H4 (cell line): ENCODE measurements at places on chromosomes 13 and 19. TPM values are rescaled to one million over a fixed set of nuclear protein-coding genes. Genes with fewer than 3 reads are reported as not detected.

KCNN4 gene
- 1.2 and 3.1 TPM in 2 replicates for total RNA-seq

CDC42EP5 gene
- 5.1 and 7.0 TPM in 2 replicates for total RNA-seq

COG3 gene
- 7.5 and 8.4 TPM in 2 replicates for total RNA-seq

AMH gene
- total RNA-seq = 0.68 and 1.0 TPM in 2 replicates

CYP2A6 gene
- total RNA-seq = not detected in 2 replicates

TMEM190 gene
- not detected in 2 replicates for total RNA-seq

FFAR2 gene
- not detected in 2 replicates for total RNA-seq

FREM2 gene
- 0.46 and 0.51 TPM in 2 replicates for total RNA-seq

CD37 gene
- total RNA-seq = not detected in 2 replicates

ZNF225 gene
- 1.7 and 1.8 TPM in 2 replicates for total RNA-seq

FBXW9 gene
- 6.4 and 12.7 TPM in 2 replicates for total RNA-seq

GRCh38 chr13:51327961-51328360 is 11.5 kb upstream of the SERPINE3 start:
- DNase-seq = no peak

GRCh38 chr19:51525651-51526050 is 5.8 kb downstream of the SIGLEC6 start:
- no peak for DNase-seq

DNA sequence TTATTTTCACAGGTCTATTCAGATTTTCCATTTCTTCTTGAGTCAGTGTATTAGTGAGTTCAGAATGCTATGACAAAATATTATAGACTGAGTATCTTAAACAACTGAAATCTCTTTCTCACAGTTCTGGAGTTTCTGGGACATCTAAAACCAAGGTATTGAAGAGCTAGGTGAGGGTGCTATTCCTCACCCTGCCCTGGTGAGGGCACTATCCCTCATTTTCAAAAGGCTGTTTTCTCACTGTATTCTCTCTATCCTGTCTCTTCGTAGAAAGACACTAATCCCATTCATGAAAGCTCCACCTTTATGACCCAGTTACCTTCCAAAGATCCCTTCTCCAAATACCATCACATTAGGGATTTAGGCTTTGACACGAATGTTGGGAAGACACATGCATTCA is 1617.1 kb downstream of the PCDH9 start:
- DNase-seq = no peak

DNA sequence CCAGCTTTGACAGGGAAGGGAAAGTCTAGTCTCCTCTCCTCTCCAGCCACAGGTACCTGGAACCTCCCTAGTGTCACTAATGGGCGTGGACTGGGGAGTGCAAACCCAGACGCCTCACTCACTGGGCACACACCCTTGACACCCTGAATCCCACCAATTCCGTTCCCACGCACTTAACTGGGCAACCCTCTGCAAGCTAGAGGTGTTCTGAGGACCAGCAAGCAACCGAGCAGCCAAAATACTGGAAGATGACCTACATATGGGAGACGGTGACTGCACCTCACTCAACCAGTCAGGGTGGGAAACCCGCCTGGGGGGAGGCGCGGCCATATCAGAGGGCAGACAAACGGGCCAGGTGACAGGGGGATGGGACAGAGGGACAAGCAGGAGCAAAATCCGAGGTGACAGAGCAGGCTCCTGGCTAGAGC is 991 bp downstream of the ABHD17A start:
- no peak for DNase-seq

DNA sequence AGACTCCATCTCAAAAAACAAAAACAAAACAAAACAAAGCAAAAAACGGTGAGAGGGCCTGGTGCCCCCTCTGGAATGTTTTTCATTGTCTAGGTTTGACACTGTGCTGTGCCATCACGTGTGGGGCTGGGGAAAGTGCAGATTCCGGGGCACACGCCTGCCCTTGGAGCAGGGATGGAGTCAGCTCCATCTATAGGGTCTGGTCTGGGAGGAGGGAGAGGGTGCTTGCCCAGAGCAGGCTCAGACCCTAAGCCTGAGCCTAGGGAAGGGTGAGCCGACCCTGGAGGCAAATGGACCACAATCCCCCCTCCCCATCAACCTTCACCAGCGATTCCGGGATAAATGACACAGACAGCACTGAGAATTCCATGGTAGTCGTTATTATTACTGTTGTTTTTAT is 10.9 kb upstream of the ZBTB32 start:
- DNase-seq = no peak

DNA sequence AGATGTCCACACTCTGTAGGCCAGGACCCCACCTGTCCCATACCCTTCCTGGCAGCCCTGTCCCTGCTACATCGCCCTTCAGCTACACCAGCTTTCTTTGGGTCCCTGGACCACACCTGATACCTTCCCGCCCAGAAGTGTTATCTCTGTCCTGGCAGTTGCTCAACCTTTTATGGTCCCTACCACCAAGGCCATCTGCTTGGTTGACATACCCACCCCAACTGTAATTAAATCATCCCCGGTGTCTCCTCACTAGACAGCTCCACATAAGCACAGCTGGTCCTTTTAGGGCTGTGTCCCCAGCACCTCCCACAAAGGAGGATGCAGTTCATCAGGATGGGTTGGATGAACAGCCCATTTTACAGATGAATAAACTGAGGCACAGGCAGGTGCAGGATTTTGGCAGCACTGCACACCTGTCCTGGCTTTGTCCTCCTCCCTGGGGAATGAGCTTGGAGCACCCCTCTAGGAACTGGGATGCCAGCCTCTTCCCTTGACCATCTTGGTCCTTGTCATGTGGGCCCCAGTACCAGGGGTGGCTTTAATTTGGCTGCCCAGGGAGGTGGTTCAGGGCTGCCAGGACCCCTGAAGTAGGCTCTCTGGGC is 12.9 kb downstream of the NACC1 start:
- DNase-seq = no peak
